Stimulated activated CD4-positive, alpha-beta T cell treated with anti-CD3 and anti-CD28 coated beads, TNF-alpha, amount 100 ng/mL, for 24 hours (primary cell): ENCODE measurements at places on chromosomes 7 and 10.

DNA sequence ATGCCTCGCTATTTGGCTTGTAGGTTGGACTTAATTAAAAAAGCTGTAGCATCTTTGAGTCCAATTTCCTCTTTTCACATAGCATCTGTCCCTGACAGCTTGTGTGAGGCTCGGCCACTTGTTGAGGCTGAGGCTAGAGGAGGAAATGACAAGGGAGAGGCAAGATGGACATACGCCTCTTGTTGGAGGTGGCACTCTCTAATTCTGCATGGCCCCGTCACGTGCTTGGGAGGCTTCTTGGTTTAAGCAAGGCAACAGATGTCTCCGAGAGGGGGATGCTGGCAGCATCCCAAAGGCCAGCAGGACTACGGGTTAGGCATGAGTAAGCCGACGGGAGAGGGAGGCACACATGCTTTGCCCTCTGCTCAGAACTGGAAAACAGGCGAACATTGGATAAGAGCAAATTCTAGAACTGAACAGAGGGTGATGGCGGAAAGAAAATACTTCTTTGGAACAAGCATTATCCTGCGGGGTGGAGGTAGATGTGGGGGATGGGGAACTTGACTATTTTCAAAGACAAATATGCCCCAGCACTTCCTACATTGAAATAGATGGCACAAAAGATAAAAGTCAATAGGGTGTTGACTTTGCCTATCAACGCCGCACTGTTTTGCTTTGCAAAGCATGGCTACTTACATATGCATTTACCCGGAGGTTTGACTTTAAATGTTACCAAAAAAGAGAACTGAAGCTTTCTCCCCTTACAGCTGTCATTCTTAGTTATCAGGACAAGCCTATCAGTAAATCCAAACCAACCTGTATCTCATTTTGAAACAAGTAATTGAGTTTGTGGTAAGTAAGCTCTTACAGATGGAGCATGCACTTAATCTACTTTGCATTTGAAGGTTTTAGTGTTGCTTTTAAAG lies 94.8 kb downstream of the CHN2 start:
- DNase-seq: no peak

GRCh38 chr10:100371482-100372027 lies 24.5 kb downstream of the SCD start:
- no peak for DNase-seq

DNA sequence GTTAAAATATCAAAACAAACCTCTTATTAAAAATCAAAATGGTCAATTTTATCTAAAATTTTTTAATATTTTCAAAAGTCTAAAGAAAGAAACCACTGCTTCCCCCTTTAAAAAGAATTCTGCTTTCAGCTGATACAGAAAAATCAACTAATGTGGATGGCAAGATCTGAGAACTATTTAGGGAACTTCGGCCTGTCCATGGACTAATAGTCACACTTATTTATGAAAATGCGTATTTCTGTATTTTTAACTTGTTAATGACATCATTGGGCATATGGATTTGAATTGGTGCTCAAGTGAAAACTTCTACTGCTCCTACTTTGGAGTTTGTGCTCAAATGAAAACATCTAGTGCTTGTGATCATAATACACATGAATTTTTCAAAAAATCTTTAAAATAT lies 31.9 kb downstream of the RNLS start:
- no peak for DNase-seq

DNA sequence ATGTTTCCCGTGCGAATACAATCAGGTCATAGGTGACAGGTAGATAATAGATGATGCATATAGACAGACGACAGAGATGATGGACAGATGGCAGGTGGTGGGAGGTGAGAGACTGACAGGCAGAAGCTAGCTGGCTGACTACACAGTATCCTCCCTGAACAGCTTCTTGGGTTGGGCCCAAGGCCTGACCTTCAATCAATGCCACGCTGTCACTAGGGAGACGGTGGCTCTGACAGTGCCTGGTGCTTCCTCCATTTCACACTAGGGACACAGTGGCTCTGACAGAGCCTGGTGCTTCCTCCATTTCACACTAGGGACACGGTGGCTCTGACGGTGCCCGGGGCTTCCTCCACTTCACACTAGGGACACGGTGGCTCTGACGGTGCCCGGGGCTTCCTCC lies 200.1 kb downstream of the DIP2C start:
- DNase-seq: no peak

GRCh38 chr7:26071622-26072456 lies 80.2 kb upstream of the NFE2L3 start:
- DNase-seq: no peak

- peak; percentile 11 for DNase-seq
Observed at GRCh38 chr10:988667-989545, 672 bp downstream of the GTPBP4 start.

DNA sequence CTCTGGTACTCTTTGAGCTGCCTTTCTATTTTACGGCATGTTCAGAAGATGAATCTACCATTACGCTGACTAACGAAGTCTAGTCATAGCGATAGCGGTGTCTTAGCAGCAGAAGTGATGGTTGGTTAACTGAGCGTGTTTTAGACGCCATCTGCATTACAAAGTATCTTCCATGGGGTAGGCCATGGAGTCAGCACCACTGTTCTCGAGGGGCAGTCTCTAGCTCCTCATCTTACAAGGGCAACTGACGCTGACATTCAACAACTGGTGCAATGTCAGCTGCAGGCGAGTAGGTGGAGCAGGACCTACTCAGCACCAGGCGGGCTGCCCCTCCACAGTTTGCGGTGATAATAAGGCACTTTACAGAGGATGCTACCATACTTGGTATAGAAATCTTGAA lies 88.7 kb downstream of the ADARB2 start:
- DNase-seq: no peak

DNA sequence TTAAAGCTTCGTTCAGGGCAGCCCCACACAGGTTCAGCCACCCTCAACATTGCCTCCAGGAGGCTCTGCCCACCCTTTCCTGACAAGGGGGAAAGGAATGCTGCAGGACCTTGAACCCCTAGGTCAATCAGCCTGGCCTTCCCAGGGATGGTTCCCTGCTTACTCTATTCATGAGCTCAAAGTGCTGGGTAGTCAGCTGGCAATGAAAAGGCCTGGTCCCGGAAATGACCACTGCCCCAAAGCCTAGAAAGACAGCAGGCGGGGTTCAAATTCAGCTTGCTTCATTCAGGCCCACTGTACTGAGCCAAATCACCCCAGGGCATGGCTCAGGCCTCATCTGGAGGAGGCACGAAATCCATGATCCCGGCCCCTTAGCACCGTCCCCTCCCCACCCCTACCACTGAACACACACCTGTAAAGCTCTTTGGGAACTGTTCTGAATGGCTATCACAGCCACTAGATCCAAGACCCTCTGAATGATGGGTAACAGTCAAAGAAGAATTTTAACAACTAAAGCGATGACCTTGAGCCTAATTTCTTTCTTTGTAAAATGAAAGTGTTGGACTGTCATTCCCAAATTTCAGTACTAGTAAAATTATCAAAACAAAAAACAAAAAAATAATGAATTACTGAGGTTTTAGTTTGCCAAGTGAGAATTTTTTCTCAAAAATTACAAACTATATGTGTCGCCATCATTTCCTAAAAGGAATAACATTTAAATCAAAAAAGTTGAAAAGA lies 1.0 kb downstream of the URGCP start:
- no peak for DNase-seq

DNA sequence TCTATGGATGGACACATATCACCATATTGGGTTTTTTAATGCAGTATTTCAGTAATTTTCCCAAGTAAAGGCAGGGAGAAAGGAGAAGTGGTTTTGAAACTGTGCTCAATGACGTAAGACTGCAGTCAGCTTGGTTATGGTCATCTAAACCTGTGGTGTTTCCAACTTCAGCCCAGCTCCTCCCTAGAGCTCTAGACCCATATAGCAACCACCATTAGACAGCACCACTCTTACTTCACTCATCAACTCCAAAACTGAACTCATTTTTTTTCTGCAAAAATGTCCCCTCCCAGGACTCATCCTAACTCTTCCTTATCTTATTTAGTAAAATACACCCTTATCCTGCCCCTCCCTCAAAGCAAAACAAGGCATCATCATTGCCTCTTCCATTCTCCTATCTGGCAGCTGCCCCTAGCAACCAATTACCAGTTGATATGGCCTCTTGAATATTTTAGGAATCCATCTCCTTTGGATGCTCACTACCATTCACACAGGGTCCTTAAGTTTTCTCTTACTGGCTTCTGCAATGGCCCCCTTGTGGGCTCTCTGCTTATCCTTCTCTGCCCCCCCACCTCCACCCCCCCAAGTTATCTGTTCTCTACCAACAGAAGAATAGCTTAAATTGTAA lies 1.5 kb upstream of the RALA start:
- DNase-seq: no peak

DNA sequence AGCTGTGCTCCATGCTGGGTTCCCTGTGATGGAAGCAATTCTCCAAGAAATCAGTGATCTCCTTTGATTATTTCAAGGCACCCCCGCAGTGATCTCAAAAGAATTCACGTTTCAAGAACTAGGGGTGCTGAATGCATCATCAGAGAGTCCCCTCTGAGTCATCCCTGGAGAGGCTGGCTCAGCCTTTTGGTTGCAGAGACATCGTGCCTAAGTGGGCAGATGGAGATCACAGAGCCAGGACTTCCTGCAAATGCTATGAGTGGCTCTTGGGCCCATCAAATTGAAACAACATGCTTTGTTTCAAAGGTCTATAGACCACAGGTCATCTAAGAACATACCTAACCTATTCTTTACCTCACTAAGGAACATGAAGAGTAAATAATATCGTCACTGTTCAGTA lies 41.5 kb upstream of the PLEKHA1 start:
- no peak for DNase-seq

GRCh38 chr7:17105701-17106100 lies 192.8 kb upstream of the AHR start:
- DNase-seq: no peak

GRCh38 chr10:74008212-74008731 lies 10.4 kb downstream of the VCL start:
- no peak for DNase-seq

DNA sequence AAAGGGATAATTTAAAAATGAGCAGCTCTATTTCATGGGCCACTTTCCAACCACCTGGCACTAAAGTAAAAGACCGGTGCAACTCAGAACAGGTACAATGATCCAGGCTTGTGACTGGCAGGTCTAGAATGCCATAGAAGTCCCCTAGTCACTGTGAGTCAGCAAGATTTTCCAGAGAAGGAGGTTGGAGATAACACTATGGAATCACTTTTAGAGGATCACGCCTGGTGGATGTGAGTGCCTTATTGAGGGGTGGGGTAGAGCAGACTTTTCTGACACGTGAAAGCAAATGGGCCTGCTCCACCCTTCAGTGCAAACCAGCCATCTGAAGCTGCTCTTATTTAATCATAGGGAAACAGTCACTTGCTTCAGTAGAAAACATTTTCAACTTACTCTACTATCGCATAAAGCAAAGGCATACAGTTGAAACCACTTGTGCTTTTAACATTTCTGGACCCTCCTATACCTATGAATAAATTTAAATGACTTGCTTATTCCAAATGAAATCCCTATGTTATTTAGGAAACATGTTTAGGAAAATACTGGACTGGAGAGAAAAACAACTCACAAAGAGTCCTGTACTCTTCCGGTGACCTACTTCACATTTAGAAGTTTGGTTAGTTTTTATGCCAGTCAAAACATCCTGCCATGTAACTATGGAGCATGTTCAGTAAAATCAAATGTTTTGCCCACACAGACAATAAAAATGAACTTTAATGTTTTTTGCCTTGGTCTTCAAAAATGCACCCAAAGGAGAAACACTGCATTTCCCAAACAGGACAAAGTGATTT lies 21.5 kb upstream of the AKR1C1 start:
- no peak for DNase-seq

- DNase-seq: no peak
Observed at GRCh38 chr7:74412056-74412455, 41.6 kb upstream of the GTF2IRD1 start.

DNA sequence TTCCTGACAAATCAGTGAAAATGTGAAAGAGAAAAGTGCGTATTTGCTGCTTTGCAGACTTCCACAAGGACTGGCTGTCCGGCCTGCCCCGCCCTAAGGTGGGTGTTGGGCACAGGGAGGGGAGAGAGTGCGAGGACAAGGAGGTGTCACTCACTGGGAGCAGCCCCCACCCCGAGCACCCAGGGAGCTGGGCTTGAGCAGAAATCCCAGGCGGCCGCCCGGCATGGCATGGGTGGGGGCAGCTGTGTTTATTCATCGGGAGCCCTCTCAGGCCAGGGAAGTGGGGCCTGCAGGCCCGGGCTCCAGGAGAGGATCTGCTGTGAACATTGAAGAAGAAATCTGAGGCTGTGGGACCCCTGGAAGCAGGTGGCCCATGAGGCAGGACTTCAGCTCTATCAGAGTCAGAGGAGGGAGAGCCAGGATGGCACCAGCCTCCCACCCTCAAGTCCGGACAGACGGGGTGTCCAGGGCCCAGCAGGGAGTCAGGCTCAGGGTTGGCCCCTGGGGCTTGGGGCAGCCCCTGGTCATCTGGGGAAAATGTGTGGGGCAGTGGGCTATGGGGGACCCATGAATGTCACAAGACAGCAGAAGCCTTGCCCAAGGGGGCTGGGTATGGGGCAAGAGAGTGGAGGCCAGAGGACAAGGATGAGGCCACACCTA lies 164.4 kb upstream of the PPP2R2D start:
- no peak for DNase-seq

DNA sequence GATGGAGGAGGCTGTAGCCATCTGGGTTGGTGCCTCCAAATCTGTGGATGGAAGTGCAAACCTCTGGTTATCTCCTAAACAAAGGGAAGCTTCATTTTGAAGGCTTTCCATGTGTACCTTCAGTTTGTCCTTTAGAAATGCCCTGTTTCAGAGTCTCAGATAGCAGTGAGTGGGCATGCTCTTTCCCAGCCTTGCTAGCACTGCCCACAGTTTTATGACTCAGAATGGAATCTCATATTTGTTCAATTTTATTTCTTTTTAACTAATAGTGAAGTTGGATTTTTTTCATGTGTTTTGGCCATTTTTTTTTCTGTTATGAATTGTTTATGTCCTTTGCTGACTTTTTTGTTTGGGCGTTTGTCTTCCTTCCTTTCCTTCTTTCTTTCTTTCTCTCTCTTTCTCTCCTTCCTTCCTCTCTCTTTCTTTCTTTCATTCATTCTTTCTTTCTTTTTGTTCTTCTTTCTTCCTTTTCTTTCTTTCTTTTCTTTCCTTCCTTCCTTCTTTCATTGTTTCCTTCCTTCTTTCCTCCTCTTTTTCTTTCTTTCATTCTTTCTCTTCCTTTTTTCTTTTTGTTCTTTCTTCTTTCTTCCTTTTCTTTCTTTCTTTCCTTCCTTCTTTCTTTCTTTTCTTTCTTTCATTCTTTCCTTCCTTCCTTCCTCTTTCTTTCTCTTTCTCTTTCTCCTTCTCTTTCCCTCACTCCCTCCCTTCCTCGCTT lies 25.6 kb downstream of the PRF1 start:
- DNase-seq: no peak

GRCh38 chr10:48684792-48685623 lies at the start of gene WDFY4:
Gene WDFY4 (plus strand): TSS chr10:48684873. CDS start chr10:48709733, 24,860 bp downstream.
- DNase-seq: no peak

- DNase-seq: no peak
Observed at GRCh38 chr7:152076940-152077933, 51.8 kb downstream of the GALNT11 start.

GRCh38 chr7:66859794-66860645 lies 61.0 kb upstream of the TMEM248 start:
- DNase-seq: peak; percentile 22
